ENCODE measurements at places on chromosomes 3 and 15. TPM values are rescaled to one million over a fixed set of nuclear protein-coding genes. Genes with fewer than 3 reads are reported as not detected.

CMTM7 gene
- 41.7 TPM for total RNA-seq

ALPK3 gene
- 0.18 TPM for total RNA-seq

REC114 gene
- total RNA-seq: not detected

GUCA1C gene
- not detected for total RNA-seq

GOLGA8R gene
- total RNA-seq: 0.12 TPM
